ENCODE measurements at places on chromosomes 7 and 10. TPM values are rescaled to one million over a fixed set of nuclear protein-coding genes. Genes with fewer than 3 reads are reported as not detected.

OPN4 gene
- not detected for total RNA-seq

CYP26C1 gene
- not detected for total RNA-seq

- no peaks in the 10 kb centered on the region for H3K27me3 ChIP-seq
- no peak for ATAC-seq
- H3K27ac ChIP-seq = peak overlapping the region; percentile 25
- no peak overlapping the region for H3K4me3 ChIP-seq
Measured at GRCh38 chr10:79207096-79207357, 138.3 kb downstream of the ZMIZ1 start.

GRCh38 chr7:102426268-102427018 is 6.9 kb upstream of the ORAI2 start:
- no peaks in the 10 kb centered on the region for H3K27me3 ChIP-seq
- peak overlapping the region; percentile 100 for H3K27ac ChIP-seq
- H3K4me3 ChIP-seq = peak overlapping the region; percentile 95
- peak; percentile 83 for ATAC-seq
- peaks cover 69% of the 10 kb centered on the region for H3K36me3 ChIP-seq

CTAGE8 gene
- 0.61 TPM for total RNA-seq

DNA sequence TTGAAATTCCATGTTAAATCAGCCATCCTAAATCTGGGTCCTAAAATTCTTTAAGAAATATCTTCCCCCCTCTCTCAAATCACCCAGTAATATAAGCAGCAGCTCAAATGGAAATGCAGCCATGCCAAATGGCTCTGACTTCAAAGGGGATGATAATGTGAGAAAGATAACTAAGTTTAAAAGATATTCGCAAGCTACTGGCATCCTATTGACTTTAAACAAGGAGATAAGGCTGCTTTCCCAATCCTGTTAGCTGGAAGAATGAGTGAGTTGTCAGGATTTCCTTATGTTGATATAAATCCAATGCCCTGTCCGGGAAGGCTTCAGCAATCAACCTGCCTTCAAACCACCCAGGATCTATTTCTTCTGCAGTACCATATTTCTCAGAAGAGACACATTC is 172.0 kb downstream of the FANK1 start:
- H3K27ac ChIP-seq = no peak overlapping the region
- no peaks in the 10 kb centered on the region for H3K36me3 ChIP-seq
- H3K27me3 ChIP-seq = no peaks in the 10 kb centered on the region
- ATAC-seq = no peak
- H3K4me1 ChIP-seq = no peaks in the 10 kb centered on the region

DNA sequence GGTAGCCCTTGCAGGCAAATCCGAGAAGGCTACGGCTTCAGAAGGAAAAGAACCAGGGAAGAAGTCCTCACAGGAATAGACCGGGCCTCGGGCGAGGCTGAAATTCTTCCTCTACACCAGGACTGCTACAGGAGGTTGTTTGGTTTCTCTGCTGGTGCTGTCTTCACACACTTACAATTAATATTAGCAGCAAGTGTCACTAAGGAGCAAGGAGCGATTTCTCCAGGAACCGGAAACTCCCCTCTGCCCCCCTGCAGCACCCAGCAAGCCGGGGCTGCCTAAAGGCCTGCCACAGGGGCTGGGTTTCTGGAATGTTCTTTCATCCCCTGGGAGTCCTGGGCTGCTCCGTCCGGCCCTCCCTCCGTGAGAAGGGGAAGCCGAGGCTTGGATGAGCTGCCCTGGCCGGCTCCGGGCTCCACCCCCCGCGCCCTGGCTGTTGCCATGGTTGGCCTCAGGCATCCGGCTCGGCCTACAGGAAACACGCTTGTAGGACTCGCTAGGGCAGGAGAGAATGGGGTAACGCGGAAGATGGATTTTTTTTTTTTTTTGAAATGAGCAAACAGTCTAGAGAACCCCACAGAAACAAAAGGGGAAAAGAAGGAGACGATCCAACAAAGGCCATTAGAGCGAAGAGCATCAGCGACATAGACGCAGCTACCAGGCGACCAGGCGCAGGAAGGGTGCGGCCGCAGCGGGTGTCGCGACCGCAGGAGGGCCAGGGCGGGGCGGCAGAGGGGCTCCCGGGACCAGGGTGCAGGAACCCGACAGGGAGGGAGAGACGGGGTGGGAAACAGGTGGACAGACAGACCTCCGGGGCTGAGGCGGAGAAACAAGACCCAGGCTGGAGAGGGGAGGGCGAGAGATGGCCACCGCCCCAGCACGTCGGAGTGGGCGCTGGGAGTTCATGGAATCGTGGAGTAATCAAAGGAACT is 33.0 kb downstream of the EN2 start:
- peak overlapping the region; percentile 87 for H3K27ac ChIP-seq
- H3K4me1 ChIP-seq = peaks cover 12% of the 10 kb centered on the region
- peak; percentile 91 for ATAC-seq
- H3K4me3 ChIP-seq = peak overlapping the region; percentile 84
- H3K27me3 ChIP-seq = peaks cover 12% of the 10 kb centered on the region

GRCh38 chr7:129123510-129123857 is 21.0 kb upstream of the TSPAN33 start:
- peaks cover 26% of the 10 kb centered on the region for H3K27me3 ChIP-seq
- no peak for ATAC-seq
- peak overlapping the region; percentile 57 for H3K4me3 ChIP-seq
- peaks cover 26% of the 10 kb centered on the region for H3K4me1 ChIP-seq
- peak overlapping the region; percentile 94 for H3K27ac ChIP-seq
- no peaks in the 10 kb centered on the region for H3K36me3 ChIP-seq

- no peaks in the 10 kb centered on the region for H3K4me1 ChIP-seq
- no peak overlapping the region for H3K4me3 ChIP-seq
- H3K27me3 ChIP-seq = peaks cover 29% of the 10 kb centered on the region
- no peaks in the 10 kb centered on the region for H3K36me3 ChIP-seq
- no peak for ATAC-seq
Measured at GRCh38 chr7:31192986-31193385, 140.9 kb downstream of the ADCYAP1R1 start.

DNA sequence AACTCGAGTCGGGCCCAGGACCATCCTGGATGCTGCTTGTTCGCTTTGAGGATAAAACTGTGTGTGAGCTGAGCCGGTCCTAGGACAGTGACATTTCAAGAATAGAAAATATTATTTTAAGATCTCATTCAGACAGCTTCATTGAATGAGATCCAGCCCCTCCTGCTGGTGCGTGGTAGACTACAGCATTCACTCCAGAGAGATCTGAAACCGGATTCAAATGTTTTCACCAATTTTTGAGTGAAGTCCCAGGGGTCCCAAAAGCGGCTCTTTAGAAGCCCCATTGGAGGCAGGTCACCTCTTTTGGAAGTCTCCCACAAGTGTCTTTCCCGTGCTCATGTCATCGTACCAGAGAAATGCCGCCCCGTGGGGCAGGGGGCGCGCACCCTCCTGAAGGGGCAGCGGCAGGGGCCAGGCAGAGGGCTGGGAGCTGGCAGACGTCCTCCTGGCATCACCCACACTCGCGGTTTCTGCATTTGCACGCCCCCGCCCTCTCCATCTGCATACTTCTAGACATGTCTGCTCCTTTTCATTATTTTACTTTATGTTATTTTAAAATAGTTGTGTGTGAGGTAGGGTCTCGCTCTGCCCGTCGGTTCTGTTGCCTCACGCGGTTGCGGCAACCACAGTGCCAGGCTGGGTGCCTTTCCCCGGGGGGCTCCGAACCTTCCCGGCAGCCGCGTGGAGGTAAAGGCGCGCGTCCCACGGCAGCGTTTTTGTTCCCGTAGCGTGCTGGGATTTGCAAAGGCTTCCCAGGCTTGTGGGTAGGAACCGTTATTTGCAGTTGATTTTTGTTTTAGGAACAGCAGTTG is 52.3 kb upstream of the DPYSL4 start:
- ATAC-seq = no peak
- no peak overlapping the region for H3K27ac ChIP-seq
- H3K4me1 ChIP-seq = no peaks in the 10 kb centered on the region
- H3K36me3 ChIP-seq = no peaks in the 10 kb centered on the region
- no peak overlapping the region for H3K4me3 ChIP-seq
- peaks cover 15% of the 10 kb centered on the region for H3K27me3 ChIP-seq

DNA sequence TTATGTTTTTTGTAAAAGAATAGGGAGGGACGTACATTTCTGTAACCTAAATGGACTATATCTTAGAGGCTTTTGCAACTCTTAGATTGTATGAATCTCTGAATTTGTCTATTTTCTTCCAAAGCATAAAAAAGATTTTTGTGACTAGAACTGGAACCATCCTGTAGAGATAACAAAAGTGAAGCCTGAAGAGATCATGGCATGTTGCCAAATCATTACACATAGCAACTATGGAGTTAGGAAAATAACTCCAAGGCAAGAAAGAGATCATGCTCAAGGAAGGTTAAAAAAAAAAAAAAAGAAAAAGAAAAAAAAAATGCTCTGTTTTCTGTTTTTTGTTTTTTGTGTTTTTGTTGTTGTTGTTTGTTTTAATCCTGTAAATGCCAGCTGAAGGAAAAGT is 567.7 kb upstream of the ZWINT start:
- no peaks in the 10 kb centered on the region for H3K4me1 ChIP-seq
- H3K4me3 ChIP-seq = no peak overlapping the region
- H3K27ac ChIP-seq = no peak overlapping the region
- no peaks in the 10 kb centered on the region for H3K36me3 ChIP-seq
- ATAC-seq = no peak

- no peaks in the 10 kb centered on the region for H3K4me1 ChIP-seq
- H3K4me3 ChIP-seq = no peak overlapping the region
- peaks cover 22% of the 10 kb centered on the region for H3K27me3 ChIP-seq
- H3K27ac ChIP-seq = no peak overlapping the region
Measured at GRCh38 chr10:47451998-47452494, 31.9 kb downstream of the ANXA8 start.

DNA sequence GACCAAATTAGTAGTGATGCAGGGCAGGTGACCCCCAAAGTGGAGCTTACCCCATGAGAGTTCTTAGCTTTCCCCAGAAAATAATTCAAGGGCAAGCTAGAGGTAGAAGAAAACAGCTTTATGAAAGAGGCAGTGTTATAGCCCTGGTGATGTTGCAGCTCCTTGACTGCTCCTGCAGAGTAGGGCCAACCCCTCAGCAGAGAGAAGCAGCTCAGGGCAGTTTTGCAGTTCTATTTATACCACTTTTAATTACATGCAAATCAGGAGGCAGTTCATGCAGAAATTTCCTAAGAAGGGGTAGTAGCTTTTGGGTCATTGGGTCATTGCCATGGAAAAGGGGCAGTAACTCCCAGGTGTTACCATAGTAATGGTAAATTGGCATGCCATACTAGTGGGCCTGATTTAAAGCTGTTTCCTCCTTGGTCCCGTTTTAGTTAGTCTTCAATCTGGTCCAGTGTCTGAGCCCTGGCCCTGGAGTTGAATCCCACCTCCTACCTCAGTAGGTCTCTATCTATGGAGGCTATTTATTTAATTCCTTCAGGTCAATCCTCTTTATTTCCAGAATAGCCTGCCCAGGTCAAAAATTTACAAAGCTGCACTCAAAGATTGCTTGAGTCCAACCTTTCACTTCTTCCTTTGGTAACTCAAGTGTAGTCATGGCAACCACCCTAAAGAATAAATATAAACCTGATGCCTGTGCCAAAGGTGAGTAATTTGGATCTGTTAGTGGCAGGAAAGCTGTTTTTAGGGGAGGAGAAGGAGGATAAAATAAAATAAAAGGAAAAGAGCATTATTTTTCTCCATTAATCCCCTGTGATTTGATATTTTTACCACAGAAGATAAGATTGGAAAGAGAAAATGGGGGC is 29.5 kb downstream of the PLXDC2 start:
- H3K4me3 ChIP-seq = no peak overlapping the region
- H3K4me1 ChIP-seq = no peaks in the 10 kb centered on the region

WDFY4 gene
- 0.90 TPM for total RNA-seq

TDRD1 gene
- 0.48 TPM for total RNA-seq

- H3K36me3 ChIP-seq = no peaks in the 10 kb centered on the region
- no peak for ATAC-seq
- H3K27me3 ChIP-seq = peaks cover 2% of the 10 kb centered on the region
- H3K4me1 ChIP-seq = no peaks in the 10 kb centered on the region
Measured at GRCh38 chr10:126599949-126600682, 70.4 kb downstream of the C10orf90 start.

DNA sequence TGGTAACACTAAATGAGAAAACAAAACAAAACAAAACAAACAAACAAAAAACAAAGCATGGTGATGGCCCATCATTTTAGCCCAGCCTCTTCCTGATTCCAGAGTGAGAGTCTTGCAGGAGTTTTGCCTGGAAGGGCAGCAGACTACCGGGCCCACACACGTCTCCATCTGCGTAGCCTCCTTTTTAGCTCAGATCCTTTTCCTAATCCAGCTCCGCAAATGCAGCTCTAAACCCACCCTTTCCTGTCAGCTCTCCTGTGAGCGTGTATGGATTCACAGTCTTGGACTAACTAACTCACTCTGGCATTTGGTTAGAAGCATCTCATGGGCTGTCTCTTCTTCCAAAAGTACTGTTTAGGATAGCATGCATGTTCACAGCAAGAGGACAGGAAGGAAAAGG is 14.0 kb downstream of the OR9A4 start:
- H3K27me3 ChIP-seq = peaks cover 5% of the 10 kb centered on the region
- H3K27ac ChIP-seq = no peak overlapping the region
- H3K4me1 ChIP-seq = no peaks in the 10 kb centered on the region
- no peaks in the 10 kb centered on the region for H3K36me3 ChIP-seq
- no peak overlapping the region for H3K4me3 ChIP-seq

RAB19 gene
- total RNA-seq = 7.2 TPM

DNA sequence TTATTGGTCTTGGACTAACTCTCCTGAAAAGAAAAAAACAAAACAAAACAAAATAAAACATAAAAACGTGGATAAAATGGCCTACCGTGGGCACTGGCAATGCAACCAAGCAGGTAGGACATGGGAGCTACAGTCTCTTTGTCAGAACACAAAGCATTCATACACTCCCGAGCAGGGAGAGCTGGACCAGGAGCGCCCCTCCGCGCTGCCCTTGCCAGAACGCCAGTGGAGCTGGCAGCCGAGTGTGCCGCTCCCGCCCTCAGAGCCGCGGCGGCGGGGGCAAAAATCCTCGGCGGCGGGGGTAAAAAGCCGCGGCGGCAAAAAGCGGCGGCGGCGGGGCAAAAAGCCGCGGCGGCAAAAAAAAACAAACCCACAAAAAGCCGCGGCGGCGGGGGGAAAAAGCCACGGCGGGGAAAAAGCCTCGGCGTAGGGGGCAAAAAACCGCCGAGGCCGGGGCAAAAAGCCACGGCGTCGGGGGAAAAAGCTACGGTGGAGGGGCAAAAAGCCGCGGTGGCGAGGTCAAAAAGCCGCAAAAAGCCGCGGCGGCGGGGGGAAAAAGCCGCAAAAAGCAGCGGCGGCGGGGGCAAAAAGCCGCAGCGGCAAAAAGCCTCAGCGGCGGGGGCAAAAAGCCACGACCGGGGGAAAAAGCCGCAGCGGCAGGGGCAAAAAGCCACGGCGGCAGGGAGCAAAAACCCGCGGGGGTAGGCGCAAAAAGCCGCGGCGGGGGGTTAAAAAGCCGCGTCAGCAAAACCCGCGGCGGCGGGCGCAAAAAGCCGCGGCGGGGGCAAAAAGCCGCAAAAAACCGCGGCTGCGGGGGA is 418.1 kb downstream of the ZNF716 start:
- peaks cover 23% of the 10 kb centered on the region for H3K27me3 ChIP-seq
- no peaks in the 10 kb centered on the region for H3K36me3 ChIP-seq
- no peak for ATAC-seq
- H3K4me3 ChIP-seq = peak overlapping the region; percentile 23
- no peaks in the 10 kb centered on the region for H3K4me1 ChIP-seq
